Fibroblast of skin of left biceps (primary cell): ENCODE measurements at places on chromosomes 4 and X.

DNA sequence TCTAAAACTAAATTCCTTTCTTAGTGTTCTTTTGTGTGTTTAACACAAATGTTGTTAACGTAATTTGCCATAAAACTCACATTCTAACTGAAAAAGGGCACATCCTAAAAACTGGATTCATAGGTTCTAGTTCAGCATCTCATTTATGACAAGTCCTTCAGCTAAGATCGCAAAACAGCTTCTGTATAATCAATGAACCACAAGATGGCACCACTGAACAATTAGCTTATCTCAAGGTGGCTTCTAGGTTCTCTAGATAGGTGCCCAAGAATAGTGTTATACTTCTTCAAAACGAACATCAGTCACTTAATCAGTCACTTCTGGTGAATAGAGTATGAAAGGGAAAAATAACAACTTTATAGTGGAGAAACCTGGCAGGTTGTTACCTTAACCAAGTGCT lies 54.3 kb downstream of the NRK start:
- no peak for DNase-seq

GRCh38 chr4:135120195-135120594 lies 918.6 kb upstream of the PABPC4L start:
- peak; percentile 9 for DNase-seq

GRCh38 chr4:123399627-123400358 lies 3.2 kb downstream of the SPRY1 start:
- no peak for DNase-seq

GRCh38 chrX:12901486-12901885 lies 4.9 kb upstream of the TLR8 start:
- DNase-seq: no peak

GRCh38 chrX:51874123-51874522 lies 19.3 kb upstream of the MAGED1 start:
- DNase-seq: no peak

GRCh38 chrX:15206306-15206705 lies 63.6 kb downstream of the ASB9 start:
- DNase-seq: no peak

DNA sequence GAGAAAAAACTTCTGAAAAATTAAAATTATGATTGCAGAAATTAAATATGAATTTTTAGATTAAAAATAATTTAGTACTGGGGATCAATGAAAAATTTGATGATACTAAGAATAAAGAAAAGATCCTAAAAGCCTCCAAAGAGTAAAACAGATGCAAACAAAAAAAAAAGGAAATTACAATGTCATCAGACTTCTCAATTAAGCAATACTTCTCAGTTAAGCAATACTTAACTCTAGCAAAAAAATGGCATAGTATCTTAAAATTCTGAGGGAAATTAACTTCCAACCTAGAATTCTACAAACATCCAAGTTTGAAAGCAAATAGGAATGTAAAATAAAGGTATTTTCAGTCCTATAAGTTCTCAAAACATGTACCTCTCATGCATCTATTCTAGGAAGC lies 141.2 kb upstream of the INTU start:
- no peak for DNase-seq

GRCh38 chrX:17017134-17017533 lies 70.7 kb downstream of the REPS2 start:
- DNase-seq: no peak

- DNase-seq: no peak
These were observed 43.1 kb downstream of the SRPX2 start for GRCh38 chrX:100687128-100687527.

DNA sequence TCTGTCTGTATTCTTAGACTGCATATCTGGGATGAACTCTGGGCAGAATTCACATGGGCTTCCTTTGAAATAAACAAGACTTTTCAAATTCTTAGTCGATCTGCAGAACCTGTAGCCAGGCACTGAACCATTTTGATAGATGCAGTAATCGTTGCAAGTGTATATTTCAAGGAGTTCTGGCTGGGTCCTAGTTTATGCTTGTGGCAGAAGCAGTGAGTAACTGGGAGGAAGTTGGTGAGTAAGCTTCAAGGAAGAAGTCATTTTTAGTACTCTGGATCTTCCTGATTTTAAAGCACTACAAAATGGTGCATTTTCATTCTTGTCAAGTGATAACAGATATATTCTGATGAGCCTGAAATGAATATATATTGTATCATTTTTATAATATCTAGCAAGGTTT lies 9.5 kb downstream of the HPRT1 start:
- DNase-seq: no peak

DNA sequence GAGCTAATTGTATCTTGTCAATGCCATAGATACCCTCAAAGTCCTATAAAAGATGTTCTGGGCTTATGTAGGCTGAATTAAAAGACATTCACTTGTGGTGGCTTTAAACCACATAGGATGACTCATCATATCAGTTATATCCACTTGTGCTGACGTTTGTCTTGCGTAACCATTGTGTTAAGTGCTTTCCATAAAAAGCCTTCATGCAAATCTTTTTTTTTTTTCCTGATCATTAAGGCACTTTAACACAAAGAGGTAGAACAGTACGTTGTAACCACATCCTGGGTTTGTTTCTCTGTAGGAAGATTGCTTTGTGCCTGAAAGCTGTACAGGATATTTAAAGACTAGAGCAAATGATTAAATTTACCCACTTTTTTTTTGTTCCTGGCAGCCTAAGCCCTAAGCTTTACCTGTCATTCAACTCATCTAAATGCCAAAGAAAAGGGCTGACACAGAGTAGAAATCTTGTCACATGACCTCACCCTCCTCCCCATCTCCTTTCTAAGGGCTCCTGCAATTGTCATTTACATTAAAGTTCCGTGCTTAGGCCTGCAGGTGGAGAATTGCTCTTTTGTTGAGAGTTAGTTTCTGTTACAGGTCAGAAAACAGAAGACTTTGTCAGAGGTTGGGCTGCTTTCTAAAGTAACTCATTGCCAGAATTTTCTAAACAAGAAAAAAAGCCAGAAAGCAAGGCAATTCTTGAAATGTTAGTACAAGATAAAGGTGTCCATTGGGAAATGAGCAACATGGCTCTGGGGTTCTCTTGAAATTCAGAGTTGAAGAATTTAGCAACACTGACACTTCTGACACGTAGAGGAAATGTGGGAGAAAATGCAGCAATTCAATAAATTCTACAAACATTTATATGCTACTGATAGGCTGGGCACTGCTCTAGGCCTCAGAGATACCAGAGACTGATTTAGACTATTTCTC lies 555.6 kb downstream of the PPARGC1A start:
- DNase-seq: peak; percentile 82

DNA sequence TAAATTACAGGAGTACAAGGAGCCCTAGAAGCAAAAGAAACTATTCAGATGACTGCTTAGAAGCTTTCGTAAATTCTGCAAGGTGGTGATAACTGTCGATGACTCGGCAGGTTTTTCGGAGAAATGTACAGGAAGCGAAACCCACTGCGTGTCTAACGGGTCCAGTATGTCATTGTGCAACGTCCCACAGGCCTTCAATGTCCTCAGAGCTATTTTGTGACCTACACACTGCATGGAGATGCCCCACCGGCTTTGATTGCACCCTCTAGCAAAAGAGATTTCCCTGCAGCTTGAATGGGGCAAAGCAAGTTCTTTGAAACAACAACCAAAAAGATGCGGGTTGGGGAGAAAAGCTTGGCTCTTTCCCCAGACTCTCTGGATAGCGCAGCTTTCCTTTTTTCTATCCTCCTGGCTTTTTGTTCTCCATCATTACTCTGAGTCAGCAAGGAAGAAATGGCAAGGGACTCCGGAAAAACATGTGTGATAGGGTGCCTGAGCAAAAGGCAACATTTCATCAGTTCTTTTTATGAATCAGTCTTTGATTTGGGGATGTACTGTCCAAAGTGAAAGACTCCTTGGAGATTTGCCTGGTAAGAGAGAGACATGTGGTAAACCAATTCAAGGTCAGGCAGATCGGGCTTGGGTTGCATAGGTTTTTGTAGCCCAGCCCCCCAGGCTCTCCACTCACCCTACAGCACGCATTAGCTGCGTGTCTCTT lies 112.0 kb upstream of the TBL1X start:
- DNase-seq: peak; percentile 70

- DNase-seq: no peak
These were observed 75.2 kb upstream of the ENPP6 start for GRCh38 chr4:184292877-184293276.

DNA sequence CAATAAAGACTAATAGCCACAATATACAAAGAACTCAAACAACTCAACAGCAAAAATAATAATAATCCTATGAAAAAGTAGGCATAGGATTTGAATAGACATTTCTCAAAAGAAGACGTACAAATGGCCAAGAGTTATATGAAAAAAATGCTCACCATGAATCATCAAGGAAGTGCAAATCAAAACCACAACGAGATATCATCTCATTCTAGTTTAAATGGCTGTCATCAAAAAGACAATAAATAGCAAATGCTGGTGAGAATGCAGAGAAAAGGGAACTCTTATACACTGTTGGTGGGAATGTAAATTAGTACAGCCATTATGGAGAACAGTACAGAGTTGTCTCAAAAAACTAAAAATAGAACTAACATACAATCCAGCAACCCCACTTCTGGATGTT lies 18.8 kb downstream of the TLR6 start:
- peak; percentile 44 for DNase-seq

GRCh38 chr4:107751670-107752069 lies 31.6 kb upstream of the PAPSS1 start:
- DNase-seq: no peak

DNA sequence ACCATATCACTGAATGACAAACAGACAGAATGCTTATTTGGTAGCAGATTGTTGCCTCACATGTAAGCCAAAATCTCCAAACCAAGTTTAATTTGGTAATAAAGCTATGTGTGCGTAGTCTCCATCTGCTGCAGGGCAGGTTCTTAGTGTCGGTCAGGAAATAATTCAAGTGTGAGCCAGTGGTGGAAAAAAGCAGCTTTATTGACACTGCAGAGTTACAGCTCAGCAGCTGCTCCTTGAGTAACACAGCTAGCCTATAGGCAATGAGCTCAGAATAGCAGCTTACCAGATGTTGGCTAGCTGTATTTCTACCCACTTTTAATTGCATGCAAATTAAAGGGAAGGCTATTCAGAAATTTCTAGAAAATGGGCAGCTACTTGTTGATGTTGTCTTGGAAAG lies 757.8 kb upstream of the HS3ST1 start:
- no peak for DNase-seq

- DNase-seq: peak; percentile 39
These were observed 117.1 kb upstream of the EGFL6 start for GRCh38 chrX:13452283-13452682.
